Activated naive CD4-positive, alpha-beta T cell treated with anti-CD3 and anti-CD28 coated beads, Interleukin-2, amount 10 ng/mL, durations not matched to agents 7 days and 5 days (primary cell): ENCODE measurements at places on chromosomes 1 and 21.
A peak's percentile ranks its signal among the peaks of the same experiment; 100 is the strongest.

- no peak for DNase-seq
- H3K4me3 ChIP-seq = no peak overlapping the region
- H3K36me3 ChIP-seq = no peaks in the 10 kb centered on the region
- H3K27ac ChIP-seq = no peak overlapping the region
Measured at GRCh38 chr1:230495891-230496385, 69.8 kb upstream of the PGBD5 start.

DNA sequence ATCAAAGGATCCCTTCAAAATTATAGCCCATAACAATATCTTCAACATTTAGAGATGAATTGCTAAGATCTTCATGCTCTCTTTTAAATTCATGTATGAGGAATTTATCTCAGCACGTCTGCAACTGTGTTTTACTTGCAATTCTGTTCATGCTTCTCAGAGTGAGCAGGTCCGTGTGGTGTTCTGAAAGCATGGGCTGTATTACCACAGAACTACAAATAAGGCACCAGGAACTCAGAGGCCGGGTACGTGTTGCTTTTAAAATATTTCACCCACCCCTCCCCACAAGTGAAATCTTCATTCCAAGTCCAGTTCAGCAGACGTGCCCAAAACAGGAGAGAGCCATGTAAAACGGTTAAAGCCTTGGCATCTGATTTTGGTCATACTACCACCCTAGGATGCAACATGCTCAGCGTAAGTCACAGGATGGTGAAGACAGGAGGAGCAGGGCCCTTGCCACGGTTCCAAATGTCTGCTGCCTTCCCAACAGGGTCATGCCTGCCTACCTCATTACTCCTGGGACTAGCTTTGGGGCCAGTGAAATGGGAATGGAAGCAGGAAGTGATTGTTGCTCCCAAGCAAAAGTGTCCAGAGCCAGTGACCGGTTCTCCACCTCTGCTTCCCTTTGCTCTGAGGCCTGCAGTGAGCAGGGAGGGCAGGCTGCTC is 133.7 kb downstream of the PTPN14 start:
- H3K27me3 ChIP-seq = peaks cover 8% of the 10 kb centered on the region
- peaks cover 27% of the 10 kb centered on the region for H3K4me1 ChIP-seq
- H3K36me3 ChIP-seq = peaks cover 2% of the 10 kb centered on the region
- no peak overlapping the region for H3K27ac ChIP-seq
- H3K4me3 ChIP-seq = no peak overlapping the region

- no peaks in the 10 kb centered on the region for H3K36me3 ChIP-seq
- H3K27ac ChIP-seq = no peak overlapping the region
- no peak overlapping the region for H3K4me3 ChIP-seq
- H3K4me1 ChIP-seq = no peaks in the 10 kb centered on the region
- peaks cover 6% of the 10 kb centered on the region for H3K27me3 ChIP-seq
- DNase-seq = no peak
Measured at GRCh38 chr1:209376774-209377173, 206.7 kb upstream of the CAMK1G start.

GRCh38 chr21:33273044-33273443 is 6.9 kb downstream of the IL10RB start:
- no peak overlapping the region for H3K4me3 ChIP-seq
- peaks cover 75% of the 10 kb centered on the region for H3K36me3 ChIP-seq
- no peak overlapping the region for H3K27ac ChIP-seq

DNA sequence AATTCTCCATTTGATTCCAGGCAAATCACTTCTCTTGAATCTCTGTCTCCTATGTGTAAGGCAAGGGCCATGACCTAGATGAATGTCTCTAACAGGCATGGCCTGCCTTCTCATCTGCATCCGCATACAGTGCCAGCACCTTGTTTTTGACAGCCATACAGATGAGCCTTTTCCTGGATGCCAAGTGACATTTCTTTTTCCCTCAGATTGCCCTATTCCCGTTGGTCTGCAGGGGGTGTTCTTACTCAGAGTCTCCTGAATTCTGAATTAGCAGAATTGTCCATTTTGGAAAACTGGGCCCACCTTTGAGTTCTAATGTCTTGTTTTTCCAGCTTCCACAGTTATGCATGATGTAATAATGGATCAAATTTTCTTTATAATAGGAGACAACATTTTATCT is 88.0 kb upstream of the ADAR start:
- no peaks in the 10 kb centered on the region for H3K4me1 ChIP-seq
- DNase-seq = no peak
- H3K4me3 ChIP-seq = no peak overlapping the region
- H3K36me3 ChIP-seq = no peaks in the 10 kb centered on the region
- peaks cover 31% of the 10 kb centered on the region for H3K27me3 ChIP-seq
- H3K27ac ChIP-seq = no peak overlapping the region

DNA sequence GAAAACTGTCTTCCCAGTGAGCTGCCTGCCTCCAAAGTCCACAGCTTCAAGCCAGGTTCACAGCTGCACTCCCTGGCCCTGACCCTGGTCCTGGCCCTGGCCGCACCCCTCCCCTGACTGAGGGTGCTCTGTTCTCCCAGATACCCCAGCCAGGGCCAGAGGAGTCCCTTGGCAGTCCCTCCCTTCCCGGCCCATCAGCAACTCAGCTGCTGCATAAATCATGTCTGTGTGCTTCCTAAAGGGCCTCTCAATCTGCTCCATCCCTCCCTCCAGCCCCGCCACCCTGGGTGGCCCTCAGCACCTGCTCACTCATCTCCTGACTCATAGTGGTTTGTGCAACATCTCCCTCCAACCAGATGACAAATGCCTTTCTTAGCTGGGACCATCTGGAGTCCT is 24.8 kb upstream of the C1orf174 start:
- H3K27me3 ChIP-seq = no peaks in the 10 kb centered on the region
- H3K4me3 ChIP-seq = no peak overlapping the region
- no peak overlapping the region for H3K27ac ChIP-seq
- DNase-seq = peak; percentile 17

GRCh38 chr1:61083013-61083806 is 849 bp downstream of the NFIA start:
- no peak overlapping the region for H3K27ac ChIP-seq
- H3K4me3 ChIP-seq = peak overlapping the region; percentile 83
- H3K4me1 ChIP-seq = peaks cover 38% of the 10 kb centered on the region
- peak; percentile 23 for DNase-seq

- H3K4me3 ChIP-seq = no peak overlapping the region
- DNase-seq = no peak
- H3K27ac ChIP-seq = no peak overlapping the region
- H3K36me3 ChIP-seq = no peaks in the 10 kb centered on the region
- peaks cover 11% of the 10 kb centered on the region for H3K27me3 ChIP-seq
- H3K4me1 ChIP-seq = no peaks in the 10 kb centered on the region
Measured at GRCh38 chr1:204260601-204261197, 46.9 kb upstream of the GOLT1A start.

- no peak overlapping the region for H3K4me3 ChIP-seq
- H3K4me1 ChIP-seq = no peaks in the 10 kb centered on the region
- no peaks in the 10 kb centered on the region for H3K36me3 ChIP-seq
- no peak overlapping the region for H3K27ac ChIP-seq
- peaks cover 4% of the 10 kb centered on the region for H3K27me3 ChIP-seq
Measured at GRCh38 chr1:232393444-232394146, 236.3 kb downstream of the SIPA1L2 start.

DNA sequence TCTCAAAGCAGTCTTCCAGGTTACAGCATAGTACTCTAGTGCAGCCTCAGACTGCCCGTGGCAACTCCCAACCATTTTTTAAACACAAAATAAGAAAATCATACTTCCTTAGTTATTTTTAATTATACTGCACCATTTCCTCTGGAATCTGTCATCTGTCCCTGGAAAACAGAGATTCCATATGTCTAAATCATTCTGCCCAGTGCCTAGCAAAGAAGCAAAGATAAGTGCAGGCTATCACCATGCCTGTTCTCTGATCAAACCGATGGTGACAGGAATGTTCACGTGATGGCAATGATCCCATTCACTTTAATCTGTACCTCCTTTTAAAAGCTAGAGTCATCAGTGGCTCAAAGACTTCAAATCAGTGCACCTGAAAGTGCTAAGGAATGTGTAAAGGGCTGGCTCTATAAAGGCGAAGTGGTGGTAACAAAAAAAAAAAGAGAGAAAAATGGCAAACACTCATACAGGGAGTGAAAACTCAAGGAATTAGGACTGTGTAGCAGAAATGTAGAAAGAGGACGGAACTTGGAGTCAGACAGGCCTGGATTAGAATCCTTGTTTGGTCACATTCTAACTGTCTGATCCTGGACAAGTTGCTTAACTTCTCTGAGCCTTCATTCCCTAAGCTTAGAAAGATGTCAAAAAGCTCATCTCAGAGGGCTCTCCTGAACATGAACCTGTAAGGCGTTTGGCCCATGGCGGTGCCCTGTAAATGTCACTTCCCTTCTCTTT is 9.9 kb upstream of the CCN1 start:
- no peak for DNase-seq
- peaks cover 44% of the 10 kb centered on the region for H3K27me3 ChIP-seq
- H3K4me3 ChIP-seq = no peak overlapping the region
- no peak overlapping the region for H3K27ac ChIP-seq

DNA sequence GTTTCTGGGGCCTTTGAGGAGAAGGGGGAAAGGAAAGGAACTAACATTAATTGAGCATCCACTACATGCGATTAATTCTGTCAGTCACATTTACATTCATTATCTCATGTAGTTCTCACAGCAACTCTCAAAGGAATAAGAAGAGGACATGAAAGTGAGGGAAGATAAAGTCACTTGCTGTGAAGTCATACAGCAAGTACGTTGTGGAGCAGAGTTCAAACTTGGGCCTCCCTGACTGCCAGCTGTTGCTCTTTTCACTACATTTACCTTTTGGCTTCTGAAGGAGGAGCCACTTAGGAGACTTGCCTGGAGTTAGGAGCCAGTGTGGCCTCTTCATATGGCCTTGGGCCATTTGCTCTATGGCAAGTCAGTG is 6.2 kb downstream of the ZNF691 start:
- DNase-seq = no peak
- no peak overlapping the region for H3K27ac ChIP-seq
- peaks cover 33% of the 10 kb centered on the region for H3K36me3 ChIP-seq

DNA sequence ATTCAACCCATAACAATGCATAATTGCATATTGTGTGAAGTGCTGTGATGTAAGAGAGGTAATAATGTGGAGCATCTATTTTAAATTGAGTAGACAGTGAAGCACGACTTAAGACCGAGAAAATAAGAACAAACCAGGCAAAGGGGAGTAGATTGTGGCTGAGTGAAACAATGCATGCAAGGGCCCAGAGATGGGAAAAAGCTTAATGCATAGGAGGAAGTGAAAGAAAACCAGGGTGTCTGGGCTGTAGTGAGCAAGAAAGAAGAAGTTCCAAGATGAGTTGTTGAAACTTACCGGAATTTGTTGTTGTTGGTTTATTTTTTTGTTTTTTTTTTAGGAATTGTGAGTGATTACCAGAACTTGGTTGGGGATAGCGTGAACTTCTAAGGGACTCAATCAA is 104.7 kb downstream of the SNX7 start:
- no peak overlapping the region for H3K4me3 ChIP-seq
- peaks cover 2% of the 10 kb centered on the region for H3K4me1 ChIP-seq
- H3K27me3 ChIP-seq = no peaks in the 10 kb centered on the region
- no peak for DNase-seq
- no peak overlapping the region for H3K27ac ChIP-seq
- H3K36me3 ChIP-seq = no peaks in the 10 kb centered on the region

- peak overlapping the region; percentile 86 for H3K4me3 ChIP-seq
- peak overlapping the region; percentile 94 for H3K27ac ChIP-seq
- H3K4me1 ChIP-seq = peaks cover 44% of the 10 kb centered on the region
- peak; percentile 59 for DNase-seq
- peaks cover 34% of the 10 kb centered on the region for H3K36me3 ChIP-seq
- no peaks in the 10 kb centered on the region for H3K27me3 ChIP-seq
Measured at GRCh38 chr21:33230545-33231324, 997 bp downstream of the IFNAR2 start.

DNA sequence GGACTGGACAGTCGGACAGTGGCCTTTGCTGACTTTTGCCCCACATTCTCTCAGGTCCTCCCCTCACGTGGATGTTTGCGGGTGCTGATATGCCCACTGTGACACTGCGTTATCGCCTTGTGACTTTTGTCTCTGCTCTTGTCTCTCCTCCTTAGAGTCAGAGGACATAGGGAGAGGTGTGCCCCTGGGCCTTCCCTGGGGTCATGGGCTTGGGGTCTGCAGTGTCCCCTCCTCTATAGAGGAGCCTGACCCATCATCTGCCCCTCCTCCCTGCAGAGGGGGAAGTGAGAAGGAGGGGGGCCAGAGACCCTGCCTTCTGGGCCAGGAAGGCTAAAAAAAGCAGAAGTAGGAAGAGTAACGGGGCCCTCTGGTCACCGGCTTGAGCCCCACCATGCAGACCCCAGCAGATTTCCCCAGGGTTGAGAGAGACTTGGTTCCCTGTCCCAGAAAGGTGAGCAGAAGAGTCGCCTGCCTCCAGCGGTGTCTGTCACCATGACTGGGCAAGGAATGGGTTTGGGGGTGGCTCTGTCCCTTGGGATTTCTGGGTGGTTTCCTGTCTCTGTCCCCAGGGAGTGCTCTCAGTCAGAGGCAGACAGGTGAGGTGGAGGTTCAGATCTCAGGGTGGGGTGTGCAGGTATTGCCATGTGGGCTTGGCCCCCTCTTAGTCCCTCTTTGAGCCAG is 13.3 kb downstream of the RPS6KA1 start:
- no peak for DNase-seq
- H3K27me3 ChIP-seq = no peaks in the 10 kb centered on the region
- H3K4me3 ChIP-seq = peak overlapping the region; percentile 68
- peaks cover 56% of the 10 kb centered on the region for H3K36me3 ChIP-seq
- H3K27ac ChIP-seq = peak overlapping the region; percentile 91

DNA sequence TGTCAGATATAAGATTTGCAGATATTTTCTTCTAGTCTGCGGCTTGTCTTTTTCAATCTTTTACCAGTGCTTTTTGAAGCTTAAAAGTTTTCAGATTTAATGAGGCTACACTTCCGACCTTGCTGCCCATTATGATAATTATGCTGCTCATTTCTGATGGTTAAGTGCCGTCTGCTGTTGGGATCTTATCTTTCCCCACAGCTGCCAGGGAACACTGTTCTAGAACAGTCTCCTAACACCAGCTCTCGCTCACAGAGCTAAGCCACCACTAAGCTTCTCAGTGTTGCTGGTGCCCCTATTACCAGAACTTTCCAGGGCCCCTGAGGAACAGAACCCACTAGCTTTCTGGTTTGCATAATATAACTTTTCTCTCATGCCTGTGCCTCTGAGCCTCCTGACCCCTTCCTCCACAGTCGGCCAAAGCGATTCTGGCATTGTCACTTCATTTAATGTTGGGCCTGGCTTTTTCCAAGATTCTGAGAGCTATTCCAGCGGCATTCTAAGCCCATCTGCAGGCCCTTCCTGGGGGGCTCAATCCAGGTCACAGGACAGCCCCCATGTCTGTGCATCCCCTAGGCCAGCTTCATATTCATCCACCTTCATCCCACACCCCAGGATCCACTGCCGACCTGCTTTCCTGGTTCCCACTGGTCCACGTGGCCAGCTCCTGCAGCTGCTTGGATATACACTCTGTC is 237.0 kb downstream of the PTPRU start:
- H3K27ac ChIP-seq = no peak overlapping the region
- no peak for DNase-seq
- no peaks in the 10 kb centered on the region for H3K36me3 ChIP-seq
- H3K27me3 ChIP-seq = peaks cover 31% of the 10 kb centered on the region
- no peak overlapping the region for H3K4me3 ChIP-seq
